ENCODE measurements at places on chromosomes 11 and 22. TPM values are rescaled to one million over a fixed set of nuclear protein-coding genes. Genes with fewer than 3 reads are reported as not detected.

GRCh38 chr11:93849751-93850593 is 446 bp downstream of the VSTM5 start:
- DNase-seq = no peak

DNA sequence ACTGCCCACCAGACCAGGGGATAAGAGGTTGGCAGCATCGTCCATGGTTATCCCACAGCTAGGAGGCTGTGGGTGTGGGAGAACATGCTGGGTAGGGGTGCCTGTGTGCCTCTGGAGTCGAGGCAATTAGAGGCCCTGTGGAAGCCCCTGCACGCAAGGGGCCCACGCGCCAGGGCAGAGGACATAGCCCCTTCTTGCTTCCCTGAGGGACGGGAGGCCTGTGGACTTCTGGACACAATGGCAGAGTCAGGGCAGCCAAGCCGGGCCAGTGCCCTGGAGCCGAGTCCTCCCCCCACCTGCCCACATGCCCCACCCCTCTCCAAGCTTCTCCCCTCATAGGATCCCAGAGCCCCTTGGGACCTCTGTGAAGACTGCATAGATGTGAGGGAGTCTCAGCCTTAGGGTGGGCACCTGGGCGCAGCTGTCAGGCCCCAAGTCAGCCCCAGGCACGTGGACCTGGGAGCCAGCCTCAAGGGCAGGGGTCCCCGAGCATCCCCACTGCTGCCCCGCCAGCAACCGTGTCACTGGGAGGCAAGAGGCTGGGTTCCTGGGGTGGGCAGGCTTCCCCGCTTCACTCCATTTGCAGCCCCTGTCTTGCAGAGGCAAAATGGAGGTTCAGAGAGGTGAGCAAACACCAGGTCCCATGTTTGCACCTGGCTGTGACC is 52.4 kb downstream of the CDKN1C start:
- peak; percentile 23 for DNase-seq

DNA sequence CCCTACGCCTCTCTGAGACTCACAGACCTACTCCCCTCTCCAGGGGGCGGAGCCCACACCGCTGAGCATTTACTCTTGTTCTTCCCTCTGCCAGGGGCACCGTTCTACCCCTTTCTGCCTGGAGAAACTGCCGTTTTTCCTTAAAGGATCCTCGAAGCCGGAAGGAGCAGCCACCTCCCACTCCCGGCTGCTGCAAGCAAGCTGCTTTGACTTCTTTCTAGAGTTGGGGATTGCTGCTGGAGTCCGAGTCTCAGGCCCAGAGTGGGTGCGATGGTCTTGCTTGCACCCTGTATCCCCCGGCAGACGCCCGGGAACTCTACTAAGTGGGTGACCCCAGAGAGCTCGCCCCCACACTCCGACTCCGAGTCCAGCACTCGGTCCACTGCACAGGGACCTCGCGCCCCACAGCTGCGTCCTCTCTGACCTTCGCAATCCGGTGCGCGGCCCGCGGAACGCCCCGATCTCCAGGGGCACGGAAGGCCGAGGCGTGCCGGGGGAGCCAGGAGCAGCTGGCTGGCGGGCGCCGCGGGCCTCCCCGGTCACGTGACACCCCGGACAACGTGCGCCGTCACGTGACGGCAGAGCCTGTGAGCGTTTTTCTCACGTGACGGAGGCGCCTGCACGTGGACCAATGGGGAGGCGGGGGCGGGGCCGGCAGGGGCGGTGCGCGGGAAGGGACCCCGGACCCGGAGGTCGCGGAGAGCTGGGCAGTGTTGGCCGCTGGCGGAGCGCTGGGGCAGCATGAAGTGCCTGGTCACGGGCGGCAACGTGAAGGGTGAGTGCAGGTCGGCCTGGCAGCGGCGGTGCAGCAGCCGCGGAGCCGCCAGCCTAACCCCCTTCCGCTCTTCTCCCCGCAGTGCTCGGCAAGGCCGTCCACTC is at the start of gene RAD9A:
Gene RAD9A (plus strand): TSS at position 683 of the 879 bp plus-strand sequence. CDS start 59 bp downstream, at position 742.
- DNase-seq = peak; percentile 96

- no peak for DNase-seq
Observed at GRCh38 chr11:13884158-13884799, 78.2 kb upstream of the SPON1 start.

- DNase-seq = no peak
Observed at GRCh38 chr11:12927221-12927620, 81.9 kb upstream of the RASSF10 start.

GRCh38 chr22:19802894-19803735 is 42.5 kb downstream of the TBX1 start:
- peak; percentile 36 for DNase-seq

DNA sequence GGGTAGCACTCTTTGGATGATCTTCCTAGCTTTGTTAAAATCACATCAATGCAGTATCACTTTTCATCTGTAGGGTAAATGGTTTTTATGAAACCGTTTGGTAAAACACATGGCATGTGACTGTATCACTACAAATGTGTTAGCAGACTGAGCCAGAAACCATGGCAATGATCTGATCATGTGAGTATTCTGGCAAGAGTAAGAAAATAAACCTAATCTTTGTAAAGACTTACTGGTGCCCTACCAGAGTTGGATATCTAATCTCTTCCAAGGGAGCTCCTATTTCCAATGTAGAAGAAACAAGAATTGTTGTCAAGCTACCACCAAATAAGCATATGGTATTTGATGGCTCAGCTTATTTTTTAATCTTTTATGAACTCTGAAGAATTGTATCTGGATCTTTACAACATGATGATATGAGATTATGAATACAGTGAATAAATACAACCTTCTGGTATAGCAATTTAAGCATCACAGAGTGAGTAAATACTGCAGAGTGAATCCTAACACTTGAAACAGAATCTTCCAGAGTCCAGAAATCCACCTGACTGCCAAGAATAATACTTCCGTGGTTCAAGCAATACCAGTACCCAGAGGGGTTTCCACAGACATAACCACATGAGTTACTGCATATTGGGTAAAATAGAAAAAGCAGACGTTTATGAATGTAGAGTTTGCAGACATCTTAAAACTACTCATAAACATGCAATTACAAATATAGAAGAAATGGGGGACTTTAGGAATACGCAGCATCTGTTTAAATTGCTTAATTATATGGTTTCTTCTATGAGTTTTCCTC is 238.8 kb downstream of the TTC28 start:
- DNase-seq = no peak

Gene IFITM10
- 0.54 TPM for total RNA-seq

Gene SH3BP1
- 0.44 TPM for total RNA-seq

DNA sequence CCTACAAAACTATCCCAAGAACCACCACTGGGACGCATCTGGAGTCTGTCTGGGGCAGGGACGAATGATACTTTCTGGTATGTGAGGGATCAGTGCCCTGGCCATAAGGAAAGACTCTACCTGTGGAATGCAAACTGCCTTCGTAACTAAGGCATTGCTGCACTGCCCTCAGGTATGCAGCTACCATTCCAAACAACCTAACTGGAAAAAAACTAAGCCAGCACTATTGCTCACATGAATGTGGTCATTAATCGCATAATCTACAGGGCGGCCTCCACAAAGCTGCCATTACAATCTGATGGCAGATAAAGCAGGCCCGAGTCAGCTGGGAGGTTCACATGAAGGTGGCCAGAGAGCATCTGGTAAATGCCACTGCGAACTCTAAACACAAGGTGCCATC is 3.9 kb downstream of the PACSIN2 start:
- DNase-seq = no peak

GRCh38 chr22:17767233-17768065 is 6.8 kb downstream of the BID start:
- no peak for DNase-seq

GRCh38 chr11:92589512-92589911 is 364.9 kb downstream of the FAT3 start:
- no peak for DNase-seq

- no peak for DNase-seq
Observed at GRCh38 chr11:27524155-27524554, 17.6 kb upstream of the LIN7C start.

- DNase-seq = no peak
Observed at GRCh38 chr11:82701847-82702520, 31.7 kb downstream of the FAM181B start.

Gene OR52E8
- not detected for total RNA-seq

DNA sequence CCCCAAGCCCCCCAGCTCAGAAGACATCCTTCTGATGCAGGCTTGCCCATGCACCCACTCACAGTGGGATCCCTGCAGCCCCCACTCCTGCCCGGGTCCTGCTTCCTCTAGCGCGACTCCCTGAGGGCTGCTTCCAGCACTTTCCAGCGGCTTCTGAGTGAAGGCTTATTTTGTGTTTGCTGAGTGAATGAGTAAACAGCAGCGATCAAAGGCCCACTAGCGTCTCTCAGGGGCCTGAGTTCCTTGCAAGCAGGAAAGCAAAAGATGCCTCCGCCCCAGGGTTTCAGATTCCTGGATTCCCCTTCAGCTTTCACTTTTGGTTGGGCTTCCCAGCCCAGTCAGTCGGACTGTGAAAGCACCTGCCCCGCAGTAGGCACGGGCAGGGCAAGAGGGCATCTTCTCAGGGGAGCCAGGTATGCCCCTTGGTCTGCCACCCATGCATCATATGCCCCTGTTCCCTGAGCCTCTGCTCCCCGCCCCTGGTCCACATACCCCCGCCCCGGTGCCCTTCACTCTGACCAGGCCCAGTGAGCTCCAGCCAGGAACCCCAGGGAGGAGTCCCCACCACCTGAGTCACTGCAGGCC is 9.2 kb downstream of the FADD start:
- no peak for DNase-seq

Gene TMEM191C
- total RNA-seq = 0.42 TPM

DNA sequence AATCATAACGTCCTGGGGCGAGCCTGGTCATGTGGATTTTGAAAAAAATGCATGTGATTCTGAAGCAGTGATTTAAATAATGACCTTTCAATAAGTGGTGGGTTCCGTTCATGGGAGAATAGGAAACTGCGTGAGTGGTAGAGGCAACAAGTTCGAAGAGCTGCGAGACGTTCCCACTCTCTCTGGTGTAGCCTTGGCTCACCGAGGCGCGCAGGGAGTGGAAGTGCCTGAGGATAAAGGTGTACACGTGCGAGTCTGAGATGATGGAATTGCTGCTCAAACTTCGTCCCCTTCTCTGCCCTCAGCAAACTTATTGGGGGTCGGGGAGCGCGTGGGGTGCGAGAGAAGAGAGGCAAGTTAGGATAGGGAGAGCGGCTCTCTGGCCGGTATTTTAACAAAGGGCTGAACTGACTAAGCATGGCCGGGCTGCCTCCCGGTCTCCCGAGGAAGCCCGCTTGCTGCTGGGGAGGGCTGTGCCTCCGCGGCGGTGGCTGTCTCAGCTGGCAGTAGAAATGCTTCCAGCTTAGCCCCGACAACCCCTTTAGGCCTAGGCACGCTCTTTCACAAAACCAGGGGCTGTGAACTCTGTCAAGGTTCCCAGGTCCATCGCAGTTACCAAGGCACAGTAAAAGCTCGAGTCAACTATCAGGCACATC is 875 bp upstream of the STT3A start:
- DNase-seq = peak; percentile 26

GRCh38 chr11:20249378-20249777 is 89.1 kb upstream of the DBX1 start:
- DNase-seq = no peak

DNA sequence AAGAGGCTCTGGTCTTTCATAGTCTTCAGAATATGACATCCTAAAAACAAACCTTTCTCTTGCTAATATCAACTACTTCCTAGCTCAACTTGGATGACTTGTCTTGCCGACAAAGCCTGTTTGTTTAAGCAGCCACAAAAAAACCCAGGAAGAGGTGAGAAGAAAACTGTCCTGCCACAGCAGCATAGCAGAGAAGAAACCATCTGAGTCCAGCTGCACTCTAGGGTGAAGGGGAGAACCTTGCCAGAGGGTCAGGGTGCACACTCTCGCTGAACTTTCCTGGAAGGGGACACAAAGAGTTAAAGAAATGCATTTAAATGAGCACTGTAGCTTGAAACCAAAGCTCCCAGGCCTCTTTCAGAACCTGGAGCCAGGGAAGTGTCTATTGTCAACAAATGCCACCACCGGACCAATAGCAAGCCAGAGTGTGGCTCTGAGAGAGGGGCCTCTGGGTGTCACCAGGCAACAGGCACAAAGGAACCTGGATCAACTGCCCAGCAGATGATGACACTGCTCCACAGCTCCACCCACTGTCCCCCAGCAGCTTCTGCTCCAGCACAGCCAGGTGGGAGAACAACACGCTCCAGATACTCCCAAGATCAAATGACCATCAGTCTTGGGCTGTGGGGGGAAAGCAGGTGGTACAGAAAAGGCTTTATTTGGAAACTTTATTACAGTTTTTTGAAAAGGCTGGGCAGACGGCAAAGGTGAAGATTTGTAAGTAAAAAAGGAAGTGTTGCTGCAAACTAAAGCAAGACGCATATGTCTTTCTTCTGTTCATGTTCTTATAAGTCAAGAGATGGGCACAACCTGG is 105.7 kb downstream of the RASSF10 start:
- DNase-seq = no peak

- DNase-seq = no peak
Observed at GRCh38 chr11:26730414-26731083, 8.7 kb upstream of the SLC5A12 start.

GRCh38 chr11:113179181-113179704 is 135.1 kb upstream of the TTC12 start:
- no peak for DNase-seq

Gene RBMXL2
- total RNA-seq = not detected

Gene OR8D1
- not detected for total RNA-seq

Gene MCHR1
- total RNA-seq = 0.45 TPM

DNA sequence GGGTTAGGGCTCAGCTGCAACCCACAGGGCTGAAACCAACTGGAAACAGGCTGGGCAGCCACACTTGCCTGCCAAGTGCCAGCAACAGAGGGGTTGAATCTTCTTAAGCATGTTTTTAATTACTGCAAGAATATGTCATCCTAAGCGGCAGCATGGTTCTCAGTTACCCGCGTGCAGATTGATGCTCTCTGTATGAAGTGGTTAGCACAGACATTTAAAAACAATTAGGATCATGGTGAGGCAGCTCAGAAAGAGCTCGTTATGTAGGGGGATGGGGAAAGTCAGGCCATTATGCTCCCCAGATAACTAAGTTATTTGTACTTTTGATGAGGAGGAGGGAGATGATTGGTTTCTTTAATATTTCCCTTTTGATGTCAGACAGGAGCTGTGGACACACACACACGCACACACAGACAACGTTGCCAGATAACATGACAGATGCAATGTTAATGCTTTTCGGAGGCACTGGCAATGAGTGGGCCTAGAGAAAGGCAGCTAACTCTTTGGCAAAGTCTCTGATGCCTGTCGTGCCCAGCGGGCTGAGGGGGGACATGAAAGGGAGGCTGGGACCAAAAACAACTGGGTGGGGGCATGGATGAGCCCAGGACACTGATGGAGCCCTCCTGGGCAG is 389.7 kb downstream of the NXPE2 start:
- no peak for DNase-seq

GRCh38 chr11:61342207-61342803 is 9.3 kb downstream of the TKFC start:
- no peak for DNase-seq

Gene ZNRF3
- 5.5 TPM for total RNA-seq

- no peak for DNase-seq
Observed at GRCh38 chr11:16945671-16946469, 68.3 kb downstream of the PLEKHA7 start.

GRCh38 chr11:94815705-94816344 is 47.7 kb downstream of the AMOTL1 start:
- DNase-seq = no peak

- no peak for DNase-seq
Observed at GRCh38 chr11:19403196-19403895, 162.6 kb upstream of the E2F8 start.

Gene OR10A4
- total RNA-seq = not detected

- DNase-seq = peak; percentile 89
Observed at GRCh38 chr11:44564670-44565210, 723 bp upstream of the CD82 start.

GRCh38 chr11:23674866-23675265 is 814.6 kb upstream of the CCDC179 start:
- DNase-seq = no peak

All from heart left ventricle (tissue), 16 donors.